KBM-7 (cell line): ENCODE measurements at places on chromosomes 2 and 18.

GRCh38 chr2:160022162-160022561 is 40.3 kb downstream of the PLA2R1 start:
- peak; percentile 38 for DNase-seq

- DNase-seq, result no peak
Measured at GRCh38 chr2:144078802-144079724, 440.9 kb downstream of the ZEB2 start.

- DNase-seq, result no peak
Measured at GRCh38 chr2:107511970-107512789, 314.5 kb upstream of the RGPD4 start.

GRCh38 chr18:76679259-76679658 is 143.1 kb upstream of the ZNF236 start:
- DNase-seq, result no peak

- DNase-seq, result no peak
Measured at GRCh38 chr18:48011926-48012465, 81.5 kb upstream of the SMAD2 start.
